Right atrium auricular region (tissue), 2 donors: ENCODE measurements at places on chromosomes 13 and 19.

DNA sequence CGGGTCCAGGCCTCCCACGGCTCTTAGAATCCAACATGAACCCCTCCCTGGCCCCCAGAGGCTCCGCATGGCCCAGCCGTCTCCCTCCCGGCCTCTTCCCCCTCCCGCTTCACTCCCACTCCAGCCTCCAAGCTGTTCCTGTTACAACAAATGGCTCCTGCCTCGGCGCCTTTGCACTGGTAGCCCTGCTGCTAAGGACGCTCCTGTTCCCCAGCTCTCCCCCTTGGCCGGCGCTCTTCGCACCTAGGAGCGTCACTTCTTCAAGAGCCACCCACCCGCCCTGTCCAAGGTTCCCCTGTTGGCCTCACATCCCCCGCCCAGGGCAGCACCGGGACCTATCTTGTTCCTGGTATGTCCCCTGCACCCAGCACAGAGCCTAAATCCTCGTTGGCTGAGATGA is 9.4 kb downstream of the CCDC124 start:
- no peak for DNase-seq
- peaks cover 4% of the 10 kb centered on the region for H3K4me1 ChIP-seq
- peaks cover 18% of the 10 kb centered on the region for H3K36me3 ChIP-seq
- H3K27ac ChIP-seq: no peak overlapping the region
- H3K27me3 ChIP-seq: no peaks in the 10 kb centered on the region

DNA sequence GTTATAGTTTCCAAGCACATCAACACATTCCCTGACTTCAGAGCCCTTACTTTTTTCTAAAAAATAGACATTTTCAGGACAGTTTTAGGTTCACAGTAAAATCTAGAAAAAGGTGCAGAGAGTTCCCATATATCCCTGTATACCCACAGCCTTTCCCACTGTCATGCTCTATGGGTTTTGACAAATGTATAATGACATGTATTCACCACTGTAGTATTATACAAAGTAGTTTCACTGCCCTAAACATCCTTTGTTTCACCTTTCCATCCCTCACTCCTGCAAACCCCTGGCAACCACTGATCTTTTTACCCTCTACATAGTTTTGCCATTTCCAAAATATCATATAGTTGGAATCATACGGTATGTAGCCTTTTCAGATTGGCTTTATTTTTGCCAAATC is 15.6 kb downstream of the NAA16 start:
- no peak overlapping the region for H3K4me3 ChIP-seq
- no peak for DNase-seq
- peaks cover 25% of the 10 kb centered on the region for H3K36me3 ChIP-seq

DNA sequence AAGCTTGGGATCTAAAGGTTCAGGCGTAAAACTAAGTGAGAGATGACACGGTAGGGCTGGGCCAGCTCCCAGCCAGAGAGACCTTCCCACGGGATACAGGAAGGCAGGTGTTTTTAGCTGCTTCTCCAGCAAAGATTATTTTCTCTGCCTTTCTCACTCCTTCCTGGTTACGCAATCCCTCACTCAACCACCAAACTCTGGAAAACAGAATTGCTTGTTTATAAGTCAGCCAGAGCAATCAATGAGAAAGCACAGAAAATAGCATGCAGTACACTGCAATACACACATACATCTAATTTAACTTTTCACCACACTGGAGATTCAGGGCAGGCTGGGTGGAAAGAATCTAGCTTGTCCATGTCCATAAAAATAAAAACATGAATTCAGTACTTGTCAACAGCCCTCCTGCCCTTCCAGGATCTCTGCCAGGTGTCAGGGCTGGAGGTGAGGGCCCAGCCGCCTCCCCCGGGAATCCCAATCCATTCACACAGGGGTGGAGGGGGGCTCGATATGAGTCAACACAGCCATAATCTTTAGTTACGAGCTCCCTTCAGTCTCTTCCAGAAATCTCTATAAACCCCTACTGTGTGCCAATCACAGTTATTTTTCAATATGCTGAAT is 12.2 kb downstream of the RHPN2 start:
- no peak for DNase-seq
- no peaks in the 10 kb centered on the region for H3K27me3 ChIP-seq
- no peaks in the 10 kb centered on the region for H3K36me3 ChIP-seq

GRCh38 chr19:54451997-54452396 is 3.0 kb downstream of the LENG8 start:
- DNase-seq: no peak
- no peak overlapping the region for H3K27ac ChIP-seq
- H3K27me3 ChIP-seq: no peaks in the 10 kb centered on the region
- H3K36me3 ChIP-seq: peaks cover 58% of the 10 kb centered on the region

- H3K27me3 ChIP-seq: no peaks in the 10 kb centered on the region
- H3K36me3 ChIP-seq: peaks cover 11% of the 10 kb centered on the region
- H3K27ac ChIP-seq: no peak overlapping the region
- no peak overlapping the region for H3K4me3 ChIP-seq
- DNase-seq: no peak
- no peaks in the 10 kb centered on the region for H3K4me1 ChIP-seq
Observed at GRCh38 chr19:6409346-6409745, 15.3 kb downstream of the KHSRP start.

DNA sequence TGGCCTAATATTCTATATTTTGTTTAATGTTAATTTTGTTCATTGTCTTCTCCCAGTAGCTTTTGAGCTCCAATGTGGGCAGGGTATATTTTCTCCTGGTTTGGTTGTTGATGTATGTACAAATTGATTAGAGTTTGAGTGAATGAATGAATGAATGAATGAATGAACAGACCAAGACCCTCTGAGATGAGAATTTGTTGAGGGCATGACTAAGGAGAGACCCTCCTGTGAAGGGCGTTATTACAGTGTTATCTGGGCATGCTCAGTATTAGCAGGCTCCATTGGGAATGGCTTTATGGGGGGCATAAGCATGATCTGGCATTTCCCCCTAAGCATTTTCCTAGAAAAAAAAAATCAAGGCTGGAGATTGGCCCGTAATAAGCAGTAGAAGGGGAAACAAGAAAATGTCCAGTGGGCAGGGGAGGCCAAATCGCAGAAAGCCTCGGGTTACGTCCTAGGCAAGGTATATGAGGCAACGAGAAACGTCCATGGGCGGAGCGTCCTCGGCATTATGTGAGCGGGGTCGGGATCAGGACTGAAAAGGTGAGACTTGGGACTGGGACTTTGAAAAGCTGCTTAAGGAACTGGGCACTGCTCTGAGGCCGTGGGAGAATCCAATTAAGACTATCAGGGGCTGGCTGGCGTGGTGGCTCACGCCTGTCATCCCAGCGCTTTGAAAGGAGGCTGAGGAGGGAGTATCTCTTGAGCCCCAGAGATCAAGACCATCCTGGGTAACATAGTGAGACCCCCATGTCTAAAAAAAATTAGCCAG is 904 bp upstream of the ARHGAP33 start:
- H3K4me3 ChIP-seq: peak overlapping the region; percentile 93
- DNase-seq: no peak
- no peaks in the 10 kb centered on the region for H3K36me3 ChIP-seq
- H3K4me1 ChIP-seq: peaks cover 15% of the 10 kb centered on the region
